Germinal center (tissue), 1 donor: ENCODE measurements at places on chromosomes 4 and X.

GRCh38 chrX:106144755-106145639 is 23.1 kb upstream of the PWWP3B start:
- no peak for DNase-seq

- DNase-seq: no peak
Measured at GRCh38 chr4:30879855-30880598, 159.9 kb downstream of the PCDH7 start.

- peak; percentile 6 for DNase-seq
Measured at GRCh38 chrX:133414406-133415275, 648 bp downstream of the GPC4 start.

DNA sequence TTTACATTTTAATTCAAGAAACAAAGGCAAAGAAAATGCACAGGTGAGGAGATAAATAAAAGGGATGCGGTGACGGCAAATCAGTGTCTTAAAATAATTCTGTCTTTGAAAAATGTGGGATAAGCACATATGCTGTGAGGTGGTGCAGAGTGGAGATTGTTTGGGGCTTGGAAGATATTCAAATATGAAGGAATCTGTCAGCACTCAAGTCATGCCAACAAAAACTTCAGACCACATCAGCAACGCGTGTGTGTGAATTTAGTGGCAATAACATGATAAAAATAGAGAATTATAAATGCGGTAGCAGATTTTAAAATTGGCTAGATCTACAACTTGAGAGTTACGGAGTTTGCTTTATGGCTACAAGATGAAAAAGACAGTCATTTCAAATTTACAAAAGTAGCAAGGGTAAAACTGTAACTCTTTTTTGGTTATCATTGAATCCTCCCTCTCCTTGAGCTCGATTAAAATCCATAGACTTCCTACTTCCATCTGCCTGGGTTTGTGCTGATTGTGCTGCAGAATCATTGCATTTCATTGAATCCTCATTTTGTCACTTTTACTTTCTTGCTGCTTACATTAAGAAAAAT is 71.5 kb upstream of the VCX2 start:
- no peak for DNase-seq

GRCh38 chr4:17072483-17072882 is 174.0 kb upstream of the LDB2 start:
- DNase-seq: no peak

GRCh38 chrX:15150586-15150985 is 119.3 kb downstream of the ASB9 start:
- no peak for DNase-seq

GRCh38 chr4:54060116-54060515 is 4.3 kb downstream of the CHIC2 start:
- DNase-seq: no peak

- no peak for DNase-seq
Measured at GRCh38 chrX:13493659-13494058, 75.7 kb upstream of the EGFL6 start.

GRCh38 chrX:132181364-132181763 is 37.9 kb downstream of the RAP2C start:
- DNase-seq: no peak

- no peak for DNase-seq
Measured at GRCh38 chr4:105179539-105180401, 33.1 kb downstream of the TET2 start.

- no peak for DNase-seq
Measured at GRCh38 chrX:48784726-48785125, 1.7 kb upstream of the GATA1 start.

DNA sequence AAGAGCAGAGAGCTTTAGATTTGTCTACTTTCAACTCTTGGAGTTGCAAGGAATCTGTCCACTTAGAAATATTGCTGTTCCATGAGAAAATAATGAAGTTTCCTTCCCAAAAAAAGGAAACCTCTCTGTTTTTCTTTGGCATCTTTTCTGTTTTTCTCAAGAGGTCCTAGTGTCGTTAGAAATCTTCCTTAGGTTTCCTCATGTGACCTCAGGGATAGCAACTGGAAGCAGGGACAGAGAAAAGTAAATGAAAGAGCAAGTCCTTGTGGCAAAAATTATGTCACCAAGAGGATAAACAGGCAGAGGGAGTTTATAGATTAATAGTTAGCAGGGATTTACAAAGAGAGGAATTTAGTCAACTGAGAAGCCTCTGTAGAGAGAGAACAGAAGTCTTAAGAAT is 478.4 kb upstream of the ADGRL3 start:
- DNase-seq: no peak

DNA sequence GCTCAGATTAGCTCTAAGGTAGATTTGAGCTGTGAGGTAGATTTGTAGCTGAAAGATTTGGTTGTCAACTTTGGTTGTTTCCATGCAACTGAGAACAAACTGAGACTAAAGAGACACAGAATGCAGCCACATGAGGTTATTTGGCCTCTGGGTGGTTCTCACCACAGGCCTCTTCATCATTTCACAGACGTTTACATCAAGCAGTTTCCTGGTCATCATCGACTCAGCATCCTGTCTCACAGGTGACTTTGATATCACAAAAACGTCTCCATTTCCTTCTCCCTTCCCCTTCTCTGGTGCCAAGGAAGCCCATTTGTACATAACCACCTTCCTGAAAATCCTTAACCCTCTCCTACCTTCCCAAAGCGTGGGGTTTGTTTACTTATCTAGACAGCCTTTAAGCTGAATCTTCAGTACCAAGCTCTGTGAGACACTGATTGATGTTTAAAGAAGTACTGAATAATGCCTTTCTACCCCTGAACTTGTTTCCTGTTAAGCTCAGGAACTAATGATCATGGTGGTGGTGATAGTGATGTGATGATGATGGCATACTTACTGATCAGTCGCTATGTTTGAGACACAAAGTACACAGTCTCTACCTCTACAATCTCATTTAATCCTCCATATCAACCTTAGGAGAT is 81.9 kb downstream of the FAM114A1 start:
- DNase-seq: no peak

GRCh38 chr4:160492181-160492580 is 1389.3 kb downstream of the RAPGEF2 start:
- DNase-seq: no peak

- DNase-seq: no peak
Measured at GRCh38 chrX:103017542-103017941, 46.4 kb downstream of the BEX1 start.

DNA sequence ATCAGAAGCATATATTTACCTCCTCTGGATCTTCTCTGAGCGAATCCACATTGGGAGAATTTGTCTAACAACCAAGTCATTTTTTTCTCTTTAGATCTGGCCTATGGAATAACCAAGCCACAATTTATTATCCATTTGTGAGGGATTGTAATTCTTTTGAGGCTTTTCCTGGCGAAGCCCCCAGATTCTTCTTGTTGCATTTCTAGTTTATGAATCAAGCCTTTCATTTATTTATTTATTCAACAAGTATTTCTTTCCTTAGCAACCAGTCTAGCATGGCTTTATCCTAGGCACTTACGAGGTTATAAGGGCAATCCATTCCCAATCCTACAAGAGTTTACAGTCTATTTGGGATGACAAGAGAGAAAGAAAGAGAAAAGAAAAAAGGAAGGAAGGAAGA is 18.4 kb upstream of the FNIP2 start:
- no peak for DNase-seq

DNA sequence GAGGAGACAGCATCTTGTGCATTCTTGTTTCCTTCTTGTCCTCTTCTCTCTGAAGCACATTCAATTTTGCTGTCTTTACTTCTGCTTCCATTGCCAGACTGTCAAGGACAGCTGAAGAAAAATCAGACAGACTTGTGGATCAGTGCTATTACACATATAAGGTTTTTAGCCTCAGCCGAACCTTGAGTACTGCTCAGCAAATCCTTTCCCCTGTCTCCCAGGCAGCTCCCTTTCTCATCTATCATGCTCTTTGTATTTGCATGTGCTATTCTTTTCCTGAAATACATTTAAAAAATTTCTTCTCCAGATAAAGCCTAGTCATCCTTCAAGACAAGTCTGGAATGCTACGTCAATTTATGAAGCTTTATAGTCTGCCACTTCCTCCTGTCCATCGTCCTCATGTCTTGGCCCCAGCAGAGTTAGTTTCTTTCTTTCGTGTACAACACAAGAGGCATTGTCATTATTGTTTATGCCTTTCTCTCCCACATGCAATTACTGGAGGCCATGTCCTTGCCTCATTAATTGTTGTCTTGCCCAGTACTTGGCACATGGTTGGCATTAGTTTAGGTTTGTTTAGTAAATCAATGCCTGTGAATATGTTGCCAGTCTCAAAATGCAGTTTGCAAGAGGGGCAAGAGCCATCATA is 45.1 kb downstream of the ADGRL3 start:
- no peak for DNase-seq

DNA sequence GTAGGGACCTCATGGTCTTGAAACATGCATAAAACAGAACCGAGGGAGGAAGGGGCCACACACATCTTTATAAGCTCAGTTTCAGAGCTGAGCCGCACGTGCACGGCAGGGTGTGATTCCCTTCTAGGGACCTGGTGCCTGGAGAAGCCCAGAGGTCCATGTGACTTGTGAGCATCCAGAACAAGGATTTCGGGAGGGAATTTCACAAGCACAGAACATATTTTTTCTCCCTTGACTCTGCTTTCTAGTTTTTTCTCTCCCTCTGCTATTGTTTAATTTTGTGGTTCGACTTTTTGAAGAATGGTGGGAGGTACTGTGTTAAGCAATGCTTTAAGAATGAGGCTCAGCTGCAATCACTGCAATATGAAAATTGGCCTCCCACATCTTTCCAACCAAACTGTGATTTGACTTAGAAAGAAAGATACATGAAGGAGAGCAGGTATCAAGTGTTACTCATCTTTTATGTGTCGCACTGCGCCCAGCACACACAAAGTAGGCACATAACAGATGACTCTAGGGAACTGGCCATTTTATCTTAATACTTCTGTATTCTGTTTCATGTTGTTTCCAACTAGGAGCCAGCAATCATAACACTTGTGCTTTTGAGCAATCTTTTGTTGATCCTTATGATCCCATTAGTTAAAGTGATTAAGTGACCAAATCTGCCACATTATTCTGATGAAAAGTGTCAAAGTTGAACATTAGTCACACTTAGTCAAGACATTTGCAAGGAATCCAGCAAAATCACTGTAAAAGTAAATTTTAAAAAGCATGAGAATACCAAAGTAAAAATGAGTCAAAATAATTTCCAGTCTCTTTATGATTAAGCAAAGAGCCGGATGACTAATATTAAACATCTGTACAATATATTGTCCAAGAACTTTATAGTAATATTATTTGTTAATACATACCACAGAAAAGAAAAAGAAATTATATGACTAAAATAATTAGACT is 86.4 kb downstream of the SHISA3 start:
- no peak for DNase-seq

DNA sequence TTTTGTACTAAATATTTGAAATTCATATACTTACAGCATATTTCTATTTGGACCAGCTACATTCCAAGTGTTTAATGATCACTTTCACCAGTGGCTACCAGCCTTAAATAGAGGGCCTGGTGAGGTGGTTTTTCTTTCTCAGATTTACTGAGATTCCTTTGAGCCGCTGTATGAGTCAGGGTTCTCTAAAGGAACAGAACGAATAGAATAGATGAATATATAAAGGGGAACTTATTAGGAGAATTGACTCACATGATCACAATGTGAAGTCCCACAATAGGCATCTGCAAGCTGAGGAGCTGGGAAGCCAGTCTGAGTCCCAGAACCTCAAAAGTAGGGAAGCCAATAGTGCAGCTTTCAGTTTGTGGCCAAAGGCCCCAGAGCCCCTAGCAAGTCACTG is 146.2 kb upstream of the TLL1 start:
- DNase-seq: no peak

DNA sequence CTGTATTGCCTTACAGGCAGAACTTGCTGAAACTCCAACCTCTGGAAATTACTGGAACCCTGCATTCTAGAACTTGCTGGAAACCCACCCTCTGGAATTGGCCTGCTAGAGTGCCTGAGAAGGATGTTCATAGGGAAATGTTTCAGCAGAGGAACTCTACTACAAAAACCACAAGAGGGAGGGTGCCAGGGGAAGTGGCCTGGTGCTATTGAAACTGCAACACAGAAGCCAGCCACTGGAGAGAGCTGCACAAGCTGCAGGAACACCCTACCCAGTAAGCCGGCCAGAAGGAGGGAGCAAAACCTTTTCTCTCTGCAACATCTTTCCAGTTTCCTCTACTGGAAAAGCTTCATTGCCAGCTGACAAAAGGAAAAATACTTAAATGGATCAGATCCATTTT is 2.5 kb upstream of the BRWD3 start:
- no peak for DNase-seq

DNA sequence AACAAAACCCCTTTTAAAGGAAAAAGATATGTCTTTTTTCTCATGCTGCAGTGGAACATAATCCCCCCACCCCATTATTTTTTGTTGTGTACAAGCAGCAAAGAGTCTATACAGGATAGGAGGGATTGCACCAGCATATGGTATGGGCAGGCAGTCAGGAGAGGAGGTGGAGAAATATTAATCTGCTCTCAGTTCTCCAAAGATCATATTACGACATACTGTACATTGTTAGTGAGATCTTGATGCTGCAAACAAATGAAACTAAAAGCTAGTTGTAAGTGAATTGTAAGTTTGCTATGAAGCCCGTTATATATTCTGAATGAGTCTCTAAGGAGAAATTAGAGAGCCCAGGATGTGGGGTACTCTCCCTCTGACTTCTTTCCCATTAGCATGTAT is 75.3 kb downstream of the RAPGEF2 start:
- DNase-seq: no peak

- DNase-seq: no peak
Measured at GRCh38 chr4:11614426-11614825, 185.7 kb upstream of the HS3ST1 start.

- DNase-seq: no peak
Measured at GRCh38 chr4:31043382-31044062, 323.4 kb downstream of the PCDH7 start.

DNA sequence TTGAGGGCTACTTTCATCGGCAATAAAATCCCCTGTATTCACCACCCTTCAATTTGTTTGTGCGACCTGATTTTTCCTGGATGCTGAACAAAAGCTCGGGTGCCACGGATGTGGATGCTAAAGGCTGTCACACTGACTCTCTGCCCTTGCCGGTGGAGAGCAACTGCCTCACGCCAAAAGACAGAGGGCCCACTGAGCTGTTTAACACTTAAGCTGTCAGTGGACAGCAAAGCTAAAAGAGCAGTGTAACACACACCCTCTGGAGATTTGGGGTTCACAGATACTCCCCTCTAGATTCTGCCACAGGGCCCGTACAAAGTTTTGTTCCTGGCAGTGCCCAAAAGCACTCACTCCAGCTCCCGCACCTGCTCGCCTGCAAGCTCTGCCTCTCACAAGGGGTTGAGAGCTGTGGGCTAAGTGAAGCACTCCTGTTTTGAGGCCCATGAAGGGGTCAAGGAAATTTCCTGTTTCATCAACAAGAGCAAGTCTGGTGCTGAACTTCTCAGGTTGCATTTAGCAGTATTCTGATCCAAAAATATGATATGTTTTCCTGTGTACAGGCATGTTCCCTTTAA is 1571.9 kb downstream of the ADGRL3 start:
- no peak for DNase-seq

DNA sequence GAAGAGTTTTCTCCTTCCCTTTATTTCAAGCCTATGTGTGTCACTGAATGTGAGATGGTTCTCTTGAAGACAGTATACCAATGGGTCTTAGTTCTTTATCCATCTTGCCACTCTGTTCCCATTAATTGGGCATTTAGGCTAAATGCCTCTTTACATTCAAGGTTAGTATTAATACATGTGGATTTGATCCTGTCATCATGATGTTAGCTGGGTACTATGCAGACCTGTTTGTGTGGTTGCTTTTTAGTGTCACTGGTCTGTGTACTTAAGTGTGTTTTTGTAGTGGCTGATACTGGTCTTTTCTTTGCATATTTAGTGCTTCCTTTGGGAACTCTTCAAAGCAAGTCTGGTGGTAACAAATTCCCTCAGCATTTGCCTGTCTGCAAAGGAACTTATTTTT is 23.4 kb upstream of the WDR17 start:
- DNase-seq: no peak

GRCh38 chr4:65302145-65302544 is 368.1 kb downstream of the EPHA5 start:
- DNase-seq: no peak
